Skeletal muscle cell (primary cell): ENCODE measurements at places on chromosomes 12 and 14.
A peak's percentile ranks its signal among the peaks of the same experiment; 100 is the strongest.

DNA sequence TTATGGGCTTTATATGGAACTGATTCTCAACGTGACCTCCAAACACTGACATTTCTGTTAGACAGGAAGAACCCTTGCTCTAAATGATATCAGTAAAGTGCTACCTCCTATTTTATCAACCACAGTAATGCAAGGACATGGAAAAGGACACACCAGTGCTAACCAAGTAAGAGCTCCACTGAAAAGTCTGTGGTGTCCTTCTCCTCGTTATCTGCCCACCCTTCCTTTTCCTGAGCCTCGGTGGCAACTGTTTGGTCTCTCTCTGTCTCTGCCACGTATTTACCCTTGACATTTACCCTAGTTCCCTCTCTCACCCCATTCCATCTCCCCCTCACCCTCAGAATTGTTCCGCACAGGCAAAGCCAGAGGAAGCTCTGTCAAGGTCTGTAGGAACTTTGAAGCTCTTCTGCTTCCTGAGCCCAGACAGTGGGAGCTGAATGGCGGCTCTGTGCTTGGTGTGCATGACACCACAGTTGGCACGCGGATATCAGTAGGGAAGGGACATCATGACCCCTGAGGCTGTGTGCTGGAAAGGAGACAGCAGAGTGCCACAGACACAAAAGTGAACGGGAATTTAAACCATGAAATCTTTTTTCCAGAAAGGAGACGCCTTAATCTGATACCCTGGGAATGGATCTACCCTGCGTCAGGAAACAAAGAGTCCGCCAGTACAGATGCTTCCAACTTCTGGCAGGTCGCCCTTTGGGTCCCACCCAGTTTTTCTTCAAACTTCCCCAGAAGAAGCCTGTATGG, 50.8 kb downstream of the NTN4 start:
- no peak for DNase-seq

DNA sequence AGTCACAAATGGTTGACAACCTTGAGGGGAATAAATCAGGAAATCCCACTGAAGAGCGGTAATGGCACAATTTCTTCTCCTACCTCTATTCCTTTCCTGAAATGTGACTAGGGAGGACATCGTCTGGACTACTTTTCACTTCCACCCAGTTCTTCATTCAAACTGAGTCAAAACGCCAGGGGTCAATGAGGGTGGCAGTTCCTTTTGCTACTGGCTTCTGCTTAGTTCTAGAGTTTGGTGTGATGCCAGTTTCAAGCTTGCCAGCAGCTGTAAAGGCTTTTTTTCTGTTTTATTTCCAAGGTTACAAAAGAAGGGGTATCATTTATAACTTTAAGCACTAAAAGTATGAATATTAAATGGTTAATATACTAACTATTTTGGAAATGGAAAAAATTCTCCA, 286.5 kb downstream of the SOX5 start:
- DNase-seq: no peak

DNA sequence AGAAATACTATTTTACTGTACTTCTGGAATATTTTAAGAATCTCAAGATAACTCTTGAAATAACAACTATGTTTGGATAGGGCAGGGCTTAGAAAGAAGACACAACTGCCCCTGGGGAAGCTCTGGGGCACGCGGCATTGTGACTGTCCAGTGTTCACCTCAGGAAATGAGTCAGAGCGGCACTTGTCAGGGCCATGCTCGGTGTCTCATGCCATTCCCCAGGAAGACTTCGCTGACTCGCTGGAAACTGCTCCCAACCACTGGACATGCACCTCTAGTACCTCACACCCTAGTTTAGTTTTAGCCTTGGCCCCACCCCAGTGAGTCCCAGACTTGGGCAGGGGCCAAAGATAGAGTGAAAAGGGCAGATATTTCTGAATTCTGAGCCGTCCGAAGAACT, 192.0 kb downstream of the TTC7B start:
- no peak for DNase-seq

DNA sequence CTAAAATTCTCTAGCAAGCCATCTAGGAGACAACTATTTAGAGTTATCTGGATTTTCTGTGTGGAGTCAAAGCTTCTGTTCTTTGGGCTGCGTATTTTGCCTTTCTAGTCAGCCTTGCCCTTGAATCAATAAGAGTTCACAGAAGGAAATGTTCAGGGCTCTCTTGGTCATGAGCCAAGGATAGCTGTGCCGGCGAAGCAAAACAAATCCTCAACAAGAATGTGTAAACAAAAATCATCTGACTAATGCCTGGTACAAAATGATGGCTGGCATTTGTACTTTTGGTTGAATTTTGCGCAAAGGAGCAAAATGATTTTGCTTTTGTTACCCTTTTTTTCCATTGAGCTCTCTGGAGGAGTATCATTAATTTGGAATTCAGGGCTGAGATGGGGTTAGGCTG, 171.1 kb downstream of the DACT1 start:
- DNase-seq: no peak

- DNase-seq: no peak
Observed at GRCh38 chr14:30389134-30389876, 169.7 kb upstream of the G2E3 start.

GRCh38 chr12:106281804-106282203, 20.7 kb upstream of the TCP11L2 start:
- no peak for DNase-seq

GRCh38 chr12:116145451-116145850, 132.0 kb downstream of the MED13L start:
- DNase-seq: no peak

- DNase-seq: no peak
Observed at GRCh38 chr14:102678394-102678793, 85.9 kb downstream of the RCOR1 start.

DNA sequence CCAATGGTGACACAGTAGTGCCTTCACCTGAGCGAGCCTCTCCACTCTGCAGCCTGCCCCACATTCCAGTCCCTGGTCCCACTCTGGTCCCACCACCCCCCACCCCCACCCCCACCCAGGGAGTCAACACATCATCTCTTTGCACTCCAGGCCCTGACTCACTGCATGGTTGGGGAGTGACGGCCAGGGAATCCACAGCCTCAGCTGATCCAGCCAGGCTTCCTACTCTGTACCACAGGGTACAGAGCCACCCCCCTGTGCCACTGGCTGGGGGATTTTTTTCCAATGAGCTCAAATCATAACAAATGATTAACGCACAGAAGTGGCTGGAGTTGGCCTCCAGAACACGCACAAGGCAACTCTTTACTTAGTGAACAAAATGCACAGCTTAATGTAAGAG, 233.7 kb downstream of the NTF3 start:
- DNase-seq: peak; percentile 62

DNA sequence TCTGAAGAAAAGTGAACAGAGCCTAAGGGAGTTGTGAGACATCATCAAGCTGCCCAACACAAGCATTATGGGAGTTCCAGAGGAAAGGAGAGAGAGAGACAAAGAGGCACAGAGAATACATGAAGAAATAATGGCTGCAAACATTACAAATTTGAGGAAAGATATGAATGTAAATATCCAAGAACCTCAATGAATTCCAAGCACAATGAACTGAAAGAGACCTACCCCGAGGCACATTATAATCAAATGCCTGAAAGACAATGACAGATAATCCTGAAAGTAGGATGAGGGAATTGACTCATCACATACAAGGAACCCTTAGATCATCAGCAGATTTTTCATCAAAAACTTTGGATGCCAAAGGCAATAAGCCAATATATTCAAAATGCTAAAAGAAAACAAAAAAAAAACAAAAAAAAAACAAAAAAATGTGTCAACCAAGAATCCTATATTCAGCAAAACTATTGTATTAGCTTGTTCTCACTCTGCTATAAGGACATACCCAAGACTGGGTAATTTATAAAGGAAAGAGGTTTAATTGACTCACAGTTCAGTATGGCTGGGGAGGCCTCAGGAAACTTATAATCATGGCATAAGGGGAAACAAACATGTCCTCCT, 37.8 kb downstream of the BCL2L14 start:
- DNase-seq: no peak

DNA sequence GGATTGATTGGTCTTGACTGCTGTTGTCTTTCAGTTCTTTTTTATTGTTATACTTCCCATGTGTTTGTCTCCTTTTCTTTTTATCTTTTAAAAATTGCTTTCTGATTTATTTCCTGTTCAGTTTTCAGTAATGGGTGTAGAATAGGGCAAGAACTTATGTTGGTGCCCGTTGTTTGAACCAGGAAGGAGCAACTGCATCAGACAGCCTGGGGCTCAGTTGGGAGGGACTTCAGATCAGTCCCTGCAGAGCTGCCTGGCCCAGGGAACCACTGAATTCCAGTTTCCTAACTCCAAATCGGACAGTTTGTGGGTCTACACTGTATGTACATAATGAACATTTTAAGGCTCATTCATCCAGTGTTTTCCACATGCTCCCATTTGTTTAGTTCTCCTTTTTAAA, 64.9 kb downstream of the FBXO34 start:
- no peak for DNase-seq

- no peak for DNase-seq
Observed at GRCh38 chr14:35934499-35934898, 108.4 kb downstream of the BRMS1L start.

GRCh38 chr12:90562671-90563070, 392.3 kb downstream of the CCER1 start:
- DNase-seq: no peak

GRCh38 chr12:115210533-115211252, 526.7 kb upstream of the TBX3 start:
- DNase-seq: no peak

- no peak for DNase-seq
Observed at GRCh38 chr12:75581515-75581914, 70.1 kb upstream of the KRR1 start.

GRCh38 chr12:115049614-115050013, 365.6 kb upstream of the TBX3 start:
- DNase-seq: no peak

GRCh38 chr12:39764944-39765560, 145.4 kb upstream of the ABCD2 start:
- DNase-seq: peak; percentile 15

DNA sequence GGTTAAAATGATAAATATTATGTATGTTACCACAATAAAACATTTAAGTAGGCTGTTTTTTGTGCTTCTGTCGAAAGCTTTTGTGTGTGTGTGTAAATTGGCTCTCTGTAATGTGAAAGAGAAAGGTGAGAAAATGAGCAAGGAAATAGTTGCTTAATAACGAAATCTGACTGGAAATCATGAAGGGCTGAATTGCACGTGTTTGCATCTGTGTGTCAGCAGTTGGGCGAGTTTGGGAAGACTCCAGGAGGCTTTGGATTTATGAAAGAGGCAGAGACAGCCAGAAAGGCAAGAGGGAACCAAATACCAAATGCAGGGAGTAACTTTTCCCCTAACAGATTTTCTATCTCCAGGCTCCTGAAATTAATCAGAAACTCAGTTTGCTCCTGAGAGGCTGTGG, 47.2 kb upstream of the PLEKHG3 start:
- DNase-seq: peak; percentile 66

- DNase-seq: no peak
Observed at GRCh38 chr12:104682790-104683279, 226.1 kb downstream of the CHST11 start.

GRCh38 chr12:128698301-128698972, 125.3 kb downstream of the SLC15A4 start:
- no peak for DNase-seq

- no peak for DNase-seq
Observed at GRCh38 chr12:4293966-4294505, 20.5 kb downstream of the CCND2 start.

GRCh38 chr12:2136901-2137300, 84.1 kb downstream of the CACNA1C start:
- DNase-seq: no peak

GRCh38 chr12:9043766-9044165, 54.4 kb downstream of the KLRG1 start:
- no peak for DNase-seq

- DNase-seq: no peak
Observed at GRCh38 chr14:74671789-74672188, 41.1 kb downstream of the AREL1 start.

- no peak for DNase-seq
Observed at GRCh38 chr12:88298014-88298682, 156.0 kb downstream of the TMTC3 start.

DNA sequence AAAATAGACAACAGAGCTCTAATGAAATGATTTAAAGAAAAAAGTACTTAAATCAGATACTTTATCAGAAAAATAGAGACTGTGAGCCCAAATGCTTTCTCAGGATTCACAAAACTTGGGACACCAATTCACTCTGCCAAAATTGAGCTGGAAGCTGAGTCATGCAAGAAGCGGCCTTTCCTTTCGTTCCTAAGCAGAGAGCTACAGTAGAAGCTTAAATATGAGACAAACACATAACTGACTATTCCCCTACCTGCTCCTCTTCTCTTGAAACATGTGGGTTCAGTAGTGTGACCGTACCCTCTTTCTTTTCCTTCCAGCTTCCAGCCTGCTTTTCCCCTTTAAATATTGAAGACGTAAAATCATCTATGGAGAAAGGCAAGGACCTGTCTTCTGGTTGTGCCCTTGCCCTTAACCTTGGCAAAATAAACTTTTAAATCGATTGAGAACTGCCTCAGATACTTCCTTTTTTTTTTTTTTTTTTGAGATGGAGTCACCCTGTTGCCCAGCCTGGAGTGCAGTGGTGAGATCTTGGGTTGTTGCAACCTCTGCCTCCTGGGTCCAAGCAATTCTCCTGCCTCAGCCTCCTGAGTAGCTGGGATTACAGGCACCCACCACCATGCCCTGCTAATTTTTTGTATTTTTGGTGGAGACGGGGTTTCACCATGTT, 4.4 kb upstream of the SDS start:
- no peak for DNase-seq

- no peak for DNase-seq
Observed at GRCh38 chr14:58131386-58131785, 20.6 kb downstream of the ARMH4 start.
